ENCODE measurements at places on chromosomes 7 and 10.

- H3K27ac ChIP-seq: no peak overlapping the region
- H3K36me3 ChIP-seq: no peaks in the 10 kb centered on the region
- no peak overlapping the region for H3K4me3 ChIP-seq
- H3K4me1 ChIP-seq: no peaks in the 10 kb centered on the region
- DNase-seq: no peak
Measured at GRCh38 chr10:26543567-26544306, 105.6 kb downstream of the APBB1IP start.

- no peak overlapping the region for H3K4me3 ChIP-seq
- no peaks in the 10 kb centered on the region for H3K27me3 ChIP-seq
- no peak overlapping the region for H3K27ac ChIP-seq
- H3K4me1 ChIP-seq: no peaks in the 10 kb centered on the region
- DNase-seq: no peak
- no peaks in the 10 kb centered on the region for H3K36me3 ChIP-seq
Measured at GRCh38 chr10:17208476-17208875, 7.0 kb upstream of the TRDMT1 start.

GRCh38 chr10:61992671-61993668, 91.5 kb downstream of the ARID5B start:
- no peak for DNase-seq
- peaks cover 35% of the 10 kb centered on the region for H3K4me1 ChIP-seq
- no peaks in the 10 kb centered on the region for H3K27me3 ChIP-seq
- H3K36me3 ChIP-seq: no peaks in the 10 kb centered on the region

- no peak for DNase-seq
- no peaks in the 10 kb centered on the region for H3K27me3 ChIP-seq
- H3K36me3 ChIP-seq: no peaks in the 10 kb centered on the region
- H3K4me1 ChIP-seq: no peaks in the 10 kb centered on the region
- H3K27ac ChIP-seq: no peak overlapping the region
- no peak overlapping the region for H3K4me3 ChIP-seq
Measured at GRCh38 chr7:83271212-83272099, 108.8 kb upstream of the PCLO start.

- H3K27me3 ChIP-seq: no peaks in the 10 kb centered on the region
- DNase-seq: no peak
- H3K27ac ChIP-seq: no peak overlapping the region
- H3K4me3 ChIP-seq: no peak overlapping the region
- H3K4me1 ChIP-seq: no peaks in the 10 kb centered on the region
Measured at GRCh38 chr7:4809666-4810065, 34.2 kb downstream of the AP5Z1 start.

All from esophagus squamous epithelium (tissue), 5 donors.